ENCODE measurements at places on chromosomes 5 and 9.

DNA sequence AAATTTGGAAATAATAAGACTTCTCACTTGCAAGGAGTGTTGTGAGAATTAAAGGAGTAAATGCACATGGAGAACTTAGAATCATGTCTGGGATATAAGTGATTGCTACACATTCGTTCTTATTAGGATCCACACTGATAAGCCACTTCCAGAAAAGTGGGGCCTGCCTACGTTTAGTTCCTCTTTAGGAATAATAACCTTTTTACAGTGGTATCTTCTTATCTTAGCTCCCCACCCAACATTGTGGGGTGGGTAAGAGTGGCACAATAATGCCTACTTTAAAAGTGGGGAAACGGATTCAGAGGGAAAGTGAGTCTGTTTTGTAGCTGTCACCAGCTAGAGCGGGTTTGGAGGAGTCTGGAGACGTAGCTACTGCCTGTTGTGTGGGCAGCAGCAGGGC, 16.0 kb downstream of the DOCK2 start:
- DNase-seq: no peak

DNA sequence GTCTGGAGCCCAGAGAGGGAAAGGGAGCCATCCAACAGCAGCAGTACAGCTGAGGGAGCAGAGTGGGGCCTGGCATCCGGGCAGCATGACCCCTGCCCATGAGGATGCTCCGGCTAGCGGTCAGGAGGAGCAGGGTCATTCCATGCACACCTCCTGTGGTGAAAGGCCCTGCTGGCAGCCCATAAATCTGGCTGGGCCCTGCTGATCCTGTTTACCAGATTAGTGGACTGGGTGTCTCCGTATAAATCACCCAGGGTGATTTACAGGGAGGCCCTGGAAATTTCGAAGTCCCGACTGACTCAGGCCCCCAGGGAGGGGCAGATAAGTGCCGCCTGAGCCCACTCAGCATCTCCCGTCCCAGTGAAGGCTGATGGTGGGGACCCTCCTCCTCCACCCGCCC, 117.6 kb upstream of the HAND1 start:
- DNase-seq: no peak

GRCh38 chr9:9557804-9558334, 1054.9 kb downstream of the PTPRD start:
- DNase-seq: peak; percentile 20

DNA sequence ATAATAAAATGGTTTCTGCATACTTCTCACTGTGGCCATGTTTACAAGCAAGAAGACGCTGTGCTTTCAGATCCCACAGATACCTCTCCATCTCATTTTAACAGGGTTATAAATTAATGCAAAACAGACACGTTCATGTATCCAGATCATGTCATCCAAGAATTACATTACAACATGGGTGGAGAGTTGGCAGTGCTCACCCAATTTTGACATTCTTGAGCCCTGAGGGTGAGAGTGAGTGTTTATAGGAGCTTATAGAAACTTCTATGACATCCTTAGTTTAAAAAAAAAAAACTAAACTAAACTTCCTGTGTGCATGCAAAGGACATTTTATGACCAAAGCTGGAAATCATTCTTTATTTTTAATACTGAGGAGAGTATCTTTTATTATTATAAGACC, 9.1 kb downstream of the PRKACG start:
- DNase-seq: no peak

DNA sequence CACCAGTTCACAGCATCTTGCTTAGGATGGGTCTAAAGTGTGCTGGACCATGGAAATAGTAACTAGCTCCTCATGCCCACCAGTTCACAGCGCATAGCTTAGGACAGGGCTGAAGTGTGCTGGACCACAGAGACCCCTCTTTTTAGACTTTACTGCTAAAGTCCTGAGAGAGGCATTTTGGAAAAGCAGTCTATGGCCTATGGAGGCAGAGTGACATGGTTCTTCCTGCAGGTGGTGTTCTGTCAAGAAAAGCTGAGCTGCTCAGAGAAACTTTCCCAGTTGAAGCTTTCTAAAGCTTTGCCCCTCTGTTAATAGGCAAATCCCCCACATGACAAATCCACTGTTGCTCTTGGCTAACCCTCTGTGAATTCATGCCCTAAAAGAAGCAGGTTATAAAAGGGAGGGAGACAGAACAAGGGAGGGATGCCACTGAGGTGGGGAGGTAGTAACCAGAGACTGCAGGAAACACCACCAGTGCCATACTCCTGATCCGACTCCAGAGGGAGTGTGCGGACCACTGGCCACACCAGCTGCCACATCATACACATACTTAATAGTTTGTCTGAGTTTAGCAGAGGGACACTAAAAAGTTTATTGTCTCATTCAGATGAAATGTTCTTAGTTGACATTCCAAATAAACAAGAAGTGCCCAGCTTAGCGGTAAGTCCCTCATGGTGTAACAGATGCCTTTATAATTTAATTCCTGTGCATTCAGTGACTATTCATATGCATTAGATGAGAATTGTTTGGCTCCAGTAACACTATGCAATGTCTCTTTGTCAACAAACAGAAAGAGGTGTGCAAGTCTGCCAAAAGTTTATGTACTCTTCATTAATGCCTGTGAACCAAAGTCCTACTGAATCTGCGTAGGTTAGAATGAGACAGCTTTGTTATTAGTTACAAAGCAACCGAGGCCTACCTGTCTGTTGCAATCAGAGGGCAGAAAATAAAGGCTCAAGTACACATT, 236.2 kb upstream of the NFIL3 start:
- no peak for DNase-seq

DNA sequence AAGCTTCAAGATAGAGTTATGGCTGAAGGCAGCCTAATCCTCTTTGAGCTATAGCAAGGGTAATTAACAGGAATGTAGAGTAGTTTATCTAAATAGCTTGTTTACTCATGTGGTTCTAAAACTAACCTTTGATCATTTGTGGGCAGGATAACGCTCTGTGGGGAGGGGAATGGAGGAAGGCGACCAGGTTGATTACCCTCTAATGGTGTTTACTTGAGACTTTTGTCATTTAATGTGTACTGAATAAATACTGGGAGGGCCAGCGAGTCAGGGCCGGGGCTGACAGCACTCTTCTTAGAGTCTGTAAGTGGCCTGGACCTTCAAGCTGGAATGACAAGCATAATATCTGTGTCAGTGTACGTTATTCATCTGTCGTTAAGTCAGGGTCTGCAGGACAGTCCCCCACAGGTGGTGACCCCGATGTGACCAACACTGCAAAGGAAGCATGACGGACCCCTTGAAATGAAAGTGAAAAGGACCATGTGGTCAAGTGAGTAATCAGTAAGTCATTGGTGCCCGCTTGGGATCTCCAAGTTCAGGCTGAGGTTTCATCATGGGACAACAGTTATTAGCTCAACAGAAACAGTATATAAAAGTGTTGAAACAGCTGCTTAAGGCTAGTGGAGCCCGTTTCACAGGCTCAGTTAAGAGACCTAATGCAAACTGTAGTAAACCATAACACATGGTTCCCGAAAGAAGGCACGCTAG, 162.6 kb downstream of the CPLANE1 start:
- no peak for DNase-seq

- no peak for DNase-seq
Measured at GRCh38 chr5:83494666-83495065, 23.1 kb downstream of the VCAN start.

GRCh38 chr5:111225926-111226325, 1.7 kb downstream of the CAMK4 start:
- DNase-seq: no peak

GRCh38 chr9:124078641-124079040, 67.1 kb downstream of the LHX2 start:
- DNase-seq: no peak

DNA sequence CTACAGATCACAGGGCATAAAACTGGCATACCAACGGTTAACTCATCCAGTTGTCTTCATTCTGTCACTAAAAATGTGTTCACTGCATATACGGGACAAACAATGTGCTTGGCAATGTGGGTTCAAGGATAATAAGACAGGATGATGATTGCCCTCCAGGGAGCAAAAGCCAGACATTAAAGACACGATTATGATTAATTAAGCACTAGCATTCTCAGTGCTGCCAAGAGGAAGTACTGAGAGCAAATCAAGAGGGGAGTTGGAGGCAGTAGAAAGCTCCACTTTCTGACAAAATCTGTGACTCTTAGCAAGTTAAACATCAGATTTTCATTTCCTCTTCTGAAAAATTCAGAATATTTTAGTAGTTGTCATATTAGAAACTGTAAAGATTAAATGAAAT, 9.0 kb upstream of the IFNA8 start:
- no peak for DNase-seq

DNA sequence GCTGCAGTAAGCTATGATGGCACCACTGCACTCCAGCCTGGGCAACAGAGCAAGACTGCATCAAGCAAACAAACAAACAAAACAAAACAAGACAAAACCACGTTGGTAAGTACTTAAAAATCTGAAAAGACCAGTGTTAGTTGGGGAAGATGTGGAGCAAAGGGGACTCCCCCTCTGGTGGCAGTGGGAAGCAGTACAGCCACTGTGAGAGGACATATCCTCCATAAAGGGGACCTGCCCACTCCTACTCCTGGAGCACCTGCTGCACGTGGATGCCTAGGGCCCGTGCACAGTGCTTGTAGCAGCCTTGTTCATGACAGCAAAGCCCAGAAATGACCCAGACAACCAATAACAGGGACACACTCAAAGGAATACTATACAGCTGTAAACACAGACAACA, 17.0 kb upstream of the IPPK start:
- no peak for DNase-seq

DNA sequence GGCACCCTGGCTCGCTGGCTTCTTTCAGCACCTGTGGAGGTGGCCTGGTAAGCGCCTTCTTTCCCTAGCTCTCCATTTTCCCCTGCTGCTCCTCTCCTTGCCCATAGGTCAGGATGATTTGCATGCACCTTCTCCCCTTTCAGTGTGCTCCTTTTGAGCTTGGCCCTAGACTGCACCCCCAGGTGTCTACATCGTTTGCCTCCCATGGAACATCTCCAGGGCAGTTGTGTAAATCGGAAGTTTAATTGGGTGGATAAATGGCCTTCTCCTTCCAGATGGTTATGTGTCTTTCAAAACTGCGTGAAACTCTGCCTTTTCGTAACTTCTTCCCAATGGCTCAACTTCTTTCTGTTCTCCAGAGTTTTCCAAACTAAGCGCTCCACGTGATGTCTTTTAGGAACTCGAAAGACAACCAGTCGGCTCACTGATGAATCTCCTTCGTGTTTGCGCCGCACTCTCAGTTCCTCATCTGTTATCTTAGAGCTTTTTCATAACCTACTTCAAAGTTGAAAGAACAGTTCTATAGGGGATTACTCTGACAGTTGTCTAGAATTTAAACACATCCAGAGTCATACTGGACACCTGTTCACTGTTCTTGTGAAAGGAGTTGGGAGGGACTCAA, 1.7 kb downstream of the ADAMTS19 start:
- DNase-seq: no peak

GRCh38 chr5:137831526-137831925, 36.1 kb upstream of the MYOT start:
- DNase-seq: no peak

DNA sequence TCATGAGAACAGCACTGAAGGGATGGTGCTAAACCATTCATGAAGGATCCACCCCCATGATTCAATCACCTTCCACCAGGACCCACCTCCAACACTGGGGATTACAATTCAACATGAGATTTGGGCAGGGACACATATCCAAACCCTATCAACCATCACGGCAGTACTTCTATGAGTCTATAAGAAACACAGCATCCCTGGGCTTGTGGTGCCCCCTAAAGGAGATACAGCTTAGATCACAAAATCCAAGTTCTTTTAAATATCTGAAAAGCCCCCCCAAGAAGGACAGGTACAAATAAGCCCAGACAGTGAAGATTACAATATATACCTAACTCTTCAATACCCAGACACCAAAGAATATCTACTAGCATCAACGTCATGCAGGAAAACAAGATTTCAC, 233.7 kb upstream of the ADRA1B start:
- no peak for DNase-seq

DNA sequence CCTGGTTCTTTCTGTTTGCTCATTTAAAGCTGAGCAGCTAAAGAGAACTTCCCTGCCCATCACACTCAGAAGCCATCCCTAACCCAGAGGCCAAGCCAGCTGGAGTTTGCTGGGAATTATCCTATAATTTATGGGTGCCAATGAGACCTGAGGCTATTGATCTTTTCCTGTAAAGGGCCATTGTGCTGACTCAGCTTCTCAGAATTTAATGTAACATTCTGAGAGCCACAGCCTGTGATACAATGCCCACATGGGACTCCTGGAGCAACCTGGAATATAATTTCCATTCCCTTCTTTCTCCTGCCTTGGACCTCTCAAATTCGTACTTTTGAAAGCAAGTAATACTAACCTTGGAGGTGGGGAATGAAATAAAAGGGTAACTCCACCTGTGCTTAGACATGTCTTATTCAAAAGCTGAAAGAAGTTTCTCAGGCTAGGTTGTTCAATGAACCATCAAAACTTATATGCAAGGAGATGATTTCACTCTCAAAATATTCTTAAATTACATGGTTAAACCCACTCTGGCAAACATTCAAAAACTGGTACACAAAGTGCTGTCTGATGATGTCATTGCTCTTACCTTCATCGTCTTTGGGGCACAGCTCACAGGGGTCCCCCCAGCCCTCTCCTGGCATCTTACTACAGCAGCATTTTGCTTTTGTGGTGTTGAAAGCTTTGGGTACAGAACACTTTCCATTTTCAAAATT, 206.7 kb downstream of the SLC12A2 start:
- DNase-seq: no peak

- DNase-seq: no peak
Measured at GRCh38 chr9:93137362-93137761, 3.3 kb upstream of the NINJ1 start.

DNA sequence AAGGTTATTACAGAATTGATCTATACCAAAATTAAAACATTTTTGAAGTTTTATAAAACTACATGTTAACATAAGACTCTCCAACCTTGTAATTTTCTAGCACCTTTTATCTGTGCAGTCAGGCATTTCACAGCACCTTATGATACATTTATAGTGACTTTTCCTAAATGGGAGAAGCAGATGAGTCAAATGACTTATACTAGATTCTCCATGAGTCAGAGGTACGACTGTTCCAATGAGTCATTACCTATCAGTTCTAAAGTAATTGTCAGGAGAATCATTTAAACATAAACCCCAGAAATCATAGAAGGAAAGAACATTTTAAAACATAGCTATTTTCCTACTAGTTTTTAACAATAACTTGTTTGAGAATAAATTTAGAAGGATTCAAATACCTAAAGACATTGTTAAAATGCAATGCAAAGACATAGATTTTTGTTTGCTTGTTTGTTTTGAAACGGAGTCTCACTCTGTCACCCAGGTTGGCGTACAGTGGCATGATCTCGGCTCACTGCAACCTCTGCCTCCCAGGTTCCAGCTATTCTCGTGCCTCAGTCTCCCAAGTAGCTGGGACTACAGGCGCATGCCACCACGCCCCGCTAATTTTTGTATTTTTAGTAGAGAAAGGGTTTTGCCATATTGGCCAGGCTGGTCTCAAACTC, 34.7 kb upstream of the DMXL1 start:
- no peak for DNase-seq

GRCh38 chr5:44506561-44506960, 117.3 kb upstream of the FGF10 start:
- DNase-seq: no peak

- no peak for DNase-seq
Measured at GRCh38 chr9:121634329-121635261, 16.8 kb upstream of the DAB2IP start.

GRCh38 chr5:89954916-89955315, 454.6 kb downstream of the CETN3 start:
- no peak for DNase-seq

All from iPS DF 19.7 (cell line).